ENCODE measurements at places on chromosomes 7 and 10.
A peak's percentile ranks its signal among the peaks of the same experiment; 100 is the strongest.

GRCh38 chr7:141072548-141073172 is 1.2 kb upstream of the TMEM178B start:
- DNase-seq: peak; percentile 87

DNA sequence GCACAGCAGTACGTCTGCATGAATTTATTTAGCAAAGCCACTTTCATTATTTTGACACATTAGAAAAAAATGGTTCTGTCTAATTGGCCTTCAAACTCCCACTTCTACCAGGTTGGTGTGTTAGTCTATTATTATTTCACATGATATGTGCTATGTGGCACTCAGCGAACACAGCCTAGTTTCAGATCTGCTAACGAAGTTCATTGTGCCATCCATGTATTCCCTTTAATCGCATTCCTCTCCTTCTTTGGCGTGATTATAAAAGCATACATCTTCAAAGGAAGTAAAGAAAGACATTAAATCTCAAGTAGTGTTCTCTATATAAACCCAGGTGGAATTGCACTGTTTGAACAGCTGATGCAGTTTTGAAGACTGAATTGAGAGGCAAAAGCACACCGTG is 96.4 kb upstream of the CACNA2D1 start:
- peak; percentile 55 for DNase-seq

DNA sequence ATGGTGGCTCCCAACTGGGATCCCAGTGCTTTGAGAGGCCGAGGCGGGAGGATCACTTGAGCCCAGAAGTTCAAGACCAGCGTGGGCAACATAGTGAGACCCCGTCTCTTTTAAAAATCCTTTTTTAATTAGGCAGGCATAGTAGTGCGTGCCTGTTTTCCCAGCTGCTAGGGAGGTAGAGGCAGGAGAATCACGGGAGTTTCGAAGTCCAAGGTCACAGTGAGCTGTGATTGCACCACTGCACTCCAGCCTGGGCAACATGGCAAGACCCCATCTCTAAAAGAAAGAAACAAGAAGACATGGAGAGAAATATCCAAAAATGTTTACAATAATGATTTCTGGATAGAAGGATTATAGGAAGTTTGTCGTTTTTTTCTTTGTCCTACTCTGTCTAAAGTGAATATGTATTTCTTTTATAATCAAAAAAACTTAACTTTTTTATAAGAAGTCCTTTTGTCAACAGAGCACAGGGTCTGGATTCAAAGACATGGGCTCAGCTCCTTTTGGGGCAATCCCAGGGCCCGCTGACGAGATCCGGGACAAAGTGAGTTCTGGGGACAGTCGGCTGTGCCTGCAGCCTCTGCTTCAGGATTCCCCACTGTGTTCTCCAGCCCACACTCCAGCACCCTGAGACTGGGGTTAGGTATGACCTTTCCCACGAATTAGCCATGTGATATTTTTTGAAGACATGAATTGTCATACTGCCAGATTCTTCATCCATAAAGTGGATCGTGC is 45.6 kb downstream of the PDGFA start:
- no peak for DNase-seq

DNA sequence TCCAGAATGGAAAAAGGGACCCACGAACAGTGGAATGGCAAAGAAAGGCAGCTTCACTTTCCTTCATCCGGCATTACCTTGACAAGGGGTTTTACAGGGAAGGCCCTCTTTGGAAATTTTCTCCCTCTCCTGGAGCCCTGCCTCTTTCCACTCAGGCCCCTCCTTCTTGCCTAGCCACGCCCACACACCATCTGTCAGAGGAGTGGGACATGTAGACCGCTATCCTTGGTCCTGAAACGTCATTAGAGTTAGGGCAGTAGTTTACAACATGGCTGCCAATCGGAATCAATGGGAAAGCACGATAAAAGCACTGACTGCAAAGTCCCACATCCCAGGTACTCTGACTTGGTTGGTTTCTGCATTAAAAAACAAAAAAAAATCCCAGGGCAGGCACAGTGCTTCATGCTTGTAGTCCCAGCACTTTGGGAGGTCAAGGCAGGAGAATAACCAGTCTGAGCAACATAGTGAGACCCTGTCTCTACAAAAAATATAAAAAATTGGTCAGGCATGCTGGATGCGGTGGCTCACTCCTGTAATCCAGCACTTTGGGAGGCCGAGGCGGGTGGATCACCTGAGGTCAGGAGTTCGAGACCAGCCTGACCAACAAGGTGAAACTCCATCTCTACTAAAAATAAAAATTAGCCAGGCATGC is 96.4 kb downstream of the MARCHF5 start:
- no peak for DNase-seq

GRCh38 chr10:25226775-25227682 is 52.2 kb downstream of the GPR158 start:
- peak; percentile 3 for DNase-seq

DNA sequence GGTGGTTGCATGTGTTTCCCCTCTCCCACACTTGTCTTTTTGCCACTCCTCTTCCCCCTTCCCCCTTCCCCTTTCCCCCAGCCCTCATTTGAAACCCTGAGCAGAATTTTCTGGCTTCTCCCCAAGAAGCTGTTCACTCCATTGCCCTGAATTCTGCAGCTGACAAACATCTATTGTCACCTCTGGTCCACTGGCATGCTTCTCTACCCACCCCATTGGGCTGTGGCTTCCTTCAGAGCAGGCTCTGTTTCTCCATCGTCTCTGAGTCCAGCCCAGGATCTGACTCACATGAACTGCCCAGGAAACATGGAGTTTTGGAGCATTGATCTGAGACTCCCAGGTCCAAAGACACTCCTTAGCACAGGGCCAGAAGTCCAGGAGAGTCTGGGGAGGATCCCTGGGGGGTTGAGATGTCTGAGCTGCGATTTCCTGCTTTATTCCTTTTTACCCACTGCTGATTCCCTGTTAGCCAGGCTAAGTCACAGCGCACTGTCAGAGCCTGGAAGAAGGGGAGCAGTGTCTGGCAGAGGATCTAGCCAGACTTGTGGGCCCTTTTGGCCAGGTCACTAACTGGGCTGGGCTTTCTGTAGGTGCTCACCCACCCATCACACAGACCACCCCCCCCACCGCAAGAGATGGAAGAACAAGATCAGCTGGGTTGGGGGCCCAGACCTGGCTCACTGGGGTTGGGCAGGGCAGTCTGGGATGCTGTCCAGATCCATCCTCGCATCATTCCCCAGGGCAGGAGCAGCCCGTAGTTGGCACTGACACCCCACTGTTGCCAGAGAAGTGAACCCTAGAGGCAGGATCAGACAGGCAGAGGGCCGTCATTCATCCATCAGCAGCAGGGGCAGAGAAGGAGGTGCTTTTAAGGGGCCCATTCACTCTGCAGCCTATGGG is 3.5 kb downstream of the CHAT start:
- no peak for DNase-seq

DNA sequence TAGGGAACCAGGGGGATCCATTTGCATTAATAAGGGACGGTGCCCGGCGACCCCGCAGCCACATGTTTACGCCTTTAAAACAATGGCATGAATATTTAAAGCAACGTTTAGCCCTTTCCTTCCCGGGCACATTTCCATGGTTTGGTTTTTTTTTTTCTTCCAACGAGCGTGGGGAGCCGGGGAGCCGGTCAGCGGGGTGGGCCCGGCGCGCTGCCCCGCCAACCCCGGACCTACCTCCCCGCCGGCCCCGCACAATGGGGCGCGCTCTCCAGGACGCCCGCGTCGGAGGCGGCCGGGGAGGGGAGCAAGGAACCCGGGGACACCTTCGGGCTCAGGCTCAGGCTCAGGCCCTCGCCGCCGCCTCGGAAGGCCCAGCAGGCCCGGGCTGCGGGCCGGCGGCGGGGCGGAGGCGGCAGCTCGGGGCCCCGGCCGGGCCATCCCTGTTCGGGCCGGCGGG is 1.0 kb downstream of the SEPHS1 start:
- no peak for DNase-seq

DNA sequence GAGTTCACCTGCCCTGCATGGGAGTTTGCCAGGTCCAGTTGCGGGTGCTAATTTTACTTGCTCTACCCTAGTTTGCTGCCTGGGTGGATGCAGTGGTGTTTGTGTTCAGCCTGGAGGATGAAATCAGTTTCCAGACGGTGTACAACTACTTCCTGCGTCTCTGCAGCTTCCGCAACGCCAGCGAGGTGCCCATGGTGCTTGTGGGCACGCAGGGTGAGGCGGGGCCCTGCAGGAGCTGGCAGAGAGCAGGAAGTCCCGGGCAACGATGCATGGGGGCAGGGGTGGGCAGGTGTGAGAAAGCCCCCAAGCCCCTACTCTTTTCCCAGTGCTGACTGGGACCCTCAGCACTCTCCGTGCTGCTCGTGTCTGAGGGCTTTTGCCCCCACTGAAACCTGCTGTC is 31.3 kb downstream of the AGAP3 start:
- DNase-seq: no peak

DNA sequence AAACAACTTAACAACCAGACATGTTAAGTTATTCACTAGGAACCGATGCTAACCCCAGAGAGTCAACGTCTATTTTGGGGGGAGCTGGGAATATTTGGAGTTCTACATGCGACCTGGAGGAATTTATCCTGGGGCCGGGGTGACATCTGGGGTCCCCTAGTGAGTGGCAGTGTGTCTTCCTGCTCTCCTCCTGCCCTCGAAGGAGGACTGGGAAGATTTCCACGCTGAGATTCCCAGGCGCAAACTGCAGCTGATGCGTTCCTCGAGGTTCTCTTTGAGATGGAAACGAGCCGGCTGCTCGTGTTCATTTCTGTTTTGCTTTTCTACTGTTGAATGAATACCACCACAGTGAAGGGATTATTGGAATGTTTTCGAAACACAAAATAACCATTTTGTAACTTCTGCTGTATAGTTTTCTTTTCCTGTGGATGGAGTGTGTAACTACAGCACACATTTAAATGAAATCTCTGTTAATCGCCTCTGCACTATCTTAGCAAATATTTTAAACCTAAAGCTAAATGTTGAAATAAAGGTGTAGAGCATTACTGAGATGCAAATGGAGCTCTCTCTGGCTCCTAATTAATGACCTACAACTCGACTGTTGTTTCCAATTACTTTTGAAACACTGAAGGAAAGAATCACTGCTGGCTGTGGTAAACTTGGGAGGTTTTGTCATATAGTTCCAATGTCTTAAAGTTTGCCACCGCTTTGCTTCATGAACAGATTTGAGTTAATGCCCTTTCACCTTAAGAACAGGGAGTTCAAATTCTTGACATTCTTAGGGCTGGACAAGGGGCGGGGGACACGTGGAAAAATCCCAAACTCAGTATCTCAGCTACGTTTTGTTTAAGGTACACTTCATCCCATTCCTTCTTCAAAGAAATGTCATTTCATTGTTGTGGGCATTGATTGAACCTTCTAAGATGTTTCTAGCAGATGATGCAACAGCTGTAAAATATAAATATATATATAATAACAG is 21.1 kb downstream of the GATA3 start:
- DNase-seq: no peak

GRCh38 chr7:44557485-44557884 is 16.2 kb downstream of the DDX56 start:
- no peak for DNase-seq

GRCh38 chr10:130022511-130023299 is 58.6 kb upstream of the EBF3 start:
- DNase-seq: no peak

GRCh38 chr10:93603023-93603422 is 2.0 kb upstream of the RBP4 start:
- DNase-seq: no peak

GRCh38 chr7:1355568-1356340 is 103.5 kb downstream of the MICALL2 start:
- no peak for DNase-seq

- DNase-seq: no peak
Measured at GRCh38 chr7:8442814-8443304, 9.4 kb downstream of the NXPH1 start.

- DNase-seq: no peak
Measured at GRCh38 chr10:100744987-100745881, at the start of gene PAX2. Gene PAX2, plus strand, starts transcription at chr10:100745582. Its CDS starts 679 bp downstream, at chr10:100746261.

GRCh38 chr7:23214423-23214822 is 32.2 kb upstream of the GPNMB start:
- DNase-seq: no peak

- no peak for DNase-seq
Measured at GRCh38 chr10:30562787-30563186, 66.8 kb downstream of the LYZL2 start.

- DNase-seq: no peak
Measured at GRCh38 chr7:50704844-50705243, 77.9 kb downstream of the GRB10 start.

- no peak for DNase-seq
Measured at GRCh38 chr7:123343611-123344010, 143.8 kb upstream of the SLC13A1 start.

DNA sequence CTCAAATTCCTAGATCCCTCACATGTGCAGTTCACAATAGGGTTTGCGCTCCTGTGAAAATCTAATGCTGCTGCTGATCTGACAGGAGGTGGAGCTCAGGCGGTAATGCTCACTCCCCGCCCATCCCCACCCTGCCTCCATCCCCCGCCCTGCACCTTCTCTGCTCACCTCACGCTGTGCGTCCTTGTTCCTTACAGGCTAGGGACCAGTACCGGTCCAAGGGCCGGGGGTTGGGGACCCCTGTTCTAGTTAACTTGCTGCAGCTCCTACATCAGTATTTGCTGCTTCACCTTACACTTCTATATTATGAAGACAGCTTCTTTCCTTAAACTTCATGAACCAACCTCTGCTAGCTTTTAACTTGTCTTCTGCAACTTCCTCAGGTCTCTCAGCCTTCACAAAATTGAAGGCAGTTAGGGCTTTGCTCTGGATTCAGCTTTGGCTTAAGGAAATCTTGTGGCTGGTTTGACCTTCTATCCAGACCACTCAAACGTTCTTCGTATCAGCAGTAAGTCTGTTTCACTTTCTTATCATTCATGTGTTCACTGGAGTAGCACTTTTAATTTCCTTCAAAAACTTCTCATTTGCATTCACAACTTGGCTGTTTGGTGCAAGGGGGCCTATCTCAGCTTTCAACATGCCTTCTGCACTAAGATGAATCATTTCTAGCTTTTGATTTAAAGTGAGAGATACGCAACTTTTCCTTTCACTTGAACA is 1.7 kb upstream of the TNKS2 start:
- no peak for DNase-seq

GRCh38 chr10:47331954-47332353 is 9.7 kb downstream of the GDF2 start:
- no peak for DNase-seq

DNA sequence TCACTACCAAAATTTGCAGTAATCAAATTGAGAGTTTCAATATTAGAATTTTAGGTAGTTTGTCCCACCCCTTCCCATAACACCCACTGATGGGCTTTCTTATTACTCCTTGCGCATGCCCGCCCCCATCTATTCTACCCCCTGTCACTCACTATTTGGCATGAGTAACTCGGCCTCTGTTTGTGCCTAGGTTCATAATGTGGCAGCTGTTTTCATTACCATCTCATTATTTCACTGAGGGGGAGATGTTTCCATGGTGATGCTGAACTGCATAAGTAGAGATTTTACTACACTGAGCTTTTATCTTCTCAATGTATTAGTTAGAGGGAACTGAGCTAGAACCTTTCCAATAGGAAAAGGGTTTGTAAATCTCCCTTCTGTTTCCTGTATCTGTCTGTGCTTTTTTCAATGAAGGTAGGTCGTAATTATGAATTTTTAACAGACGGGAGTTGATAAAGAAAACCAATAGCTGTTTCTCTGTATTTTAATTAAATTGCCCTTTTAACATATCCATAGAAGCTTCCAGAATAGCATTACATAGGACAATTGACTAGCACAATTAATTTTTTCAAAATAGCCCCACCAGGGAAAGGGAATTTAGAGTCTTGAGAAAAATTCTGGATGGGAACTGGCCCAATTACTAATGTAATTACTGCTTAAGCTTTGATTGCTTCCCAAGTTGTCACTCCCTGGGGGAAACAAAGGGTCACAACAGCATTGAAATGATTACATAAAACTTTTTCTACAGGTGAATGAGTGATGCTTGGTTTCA is 33.4 kb downstream of the PRPS1L1 start:
- no peak for DNase-seq

GRCh38 chr7:43621729-43622448 is 39.0 kb downstream of the STK17A start:
- DNase-seq: no peak
